ENCODE measurements at places on chromosomes 4 and X.

- DNase-seq = no peak
These were observed 235.7 kb upstream of the LDB2 start for GRCh38 chr4:17134100-17134499.

- DNase-seq = no peak
These were observed 95.4 kb downstream of the SLC2A9 start for GRCh38 chr4:9925750-9926439.

DNA sequence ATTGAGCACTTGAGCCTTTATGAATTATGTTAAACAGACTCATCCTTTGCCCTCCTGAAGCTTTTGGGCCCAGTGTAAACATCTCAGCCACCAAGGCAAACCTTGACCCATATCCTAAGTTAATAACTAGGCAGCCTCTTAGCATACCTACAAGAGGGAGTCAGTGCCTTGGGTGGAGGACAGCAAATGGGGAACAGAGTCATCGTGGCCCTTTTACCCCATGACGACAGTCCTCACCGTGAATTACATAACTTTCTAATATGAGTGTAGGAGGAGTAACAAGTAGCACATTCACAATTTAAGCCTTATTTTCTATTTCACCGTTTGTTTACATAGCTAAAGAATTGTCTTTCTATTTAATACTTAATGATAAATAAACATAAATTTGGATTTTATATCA, 16.8 kb downstream of the CLDN22 start:
- DNase-seq = no peak

DNA sequence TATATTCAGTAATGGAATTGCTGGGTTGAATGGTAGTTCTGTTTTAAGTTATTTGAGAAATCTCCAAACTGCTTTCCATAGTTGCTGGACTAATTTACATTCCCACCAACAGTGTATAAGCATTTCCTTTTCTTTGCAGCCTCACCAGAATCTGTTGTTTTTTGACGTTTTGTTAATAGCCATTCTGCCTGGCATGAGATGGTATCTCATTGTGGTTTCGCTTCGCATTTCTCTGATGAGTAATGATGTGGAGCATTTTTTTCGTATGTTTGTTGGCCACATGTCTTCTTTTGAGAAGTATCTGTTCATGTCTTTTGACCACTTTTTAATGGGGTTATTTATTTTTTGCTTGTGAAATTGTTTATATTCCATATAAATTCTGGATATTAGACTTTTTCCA, 13.6 kb upstream of the MAGED4B start:
- peak; percentile 29 for DNase-seq

- DNase-seq = no peak
These were observed 96.5 kb downstream of the HMX1 start for GRCh38 chr4:8775121-8775520.

DNA sequence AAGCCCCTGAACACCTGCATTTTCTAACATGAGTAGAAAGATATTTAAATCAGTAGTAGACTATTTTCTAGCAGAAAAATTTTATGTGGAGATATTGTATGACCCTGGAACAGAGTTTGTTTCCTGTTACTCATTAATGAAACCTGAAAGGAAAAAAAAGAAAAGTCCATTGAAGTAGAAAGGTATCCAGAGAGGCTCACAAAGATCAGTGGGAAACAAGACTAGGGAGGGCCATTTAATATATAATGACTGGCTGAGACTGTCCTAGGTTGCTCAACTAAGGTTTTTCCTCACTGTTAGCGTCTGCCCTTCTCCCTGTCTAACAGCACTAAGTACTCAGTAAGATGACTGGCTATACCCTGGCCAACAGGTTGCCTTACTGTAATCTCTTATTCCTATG, 788.6 kb downstream of the GLUD2 start:
- DNase-seq = no peak

GRCh38 chr4:81565142-81565870, 93.6 kb upstream of the RASGEF1B start:
- DNase-seq = peak; percentile 2

DNA sequence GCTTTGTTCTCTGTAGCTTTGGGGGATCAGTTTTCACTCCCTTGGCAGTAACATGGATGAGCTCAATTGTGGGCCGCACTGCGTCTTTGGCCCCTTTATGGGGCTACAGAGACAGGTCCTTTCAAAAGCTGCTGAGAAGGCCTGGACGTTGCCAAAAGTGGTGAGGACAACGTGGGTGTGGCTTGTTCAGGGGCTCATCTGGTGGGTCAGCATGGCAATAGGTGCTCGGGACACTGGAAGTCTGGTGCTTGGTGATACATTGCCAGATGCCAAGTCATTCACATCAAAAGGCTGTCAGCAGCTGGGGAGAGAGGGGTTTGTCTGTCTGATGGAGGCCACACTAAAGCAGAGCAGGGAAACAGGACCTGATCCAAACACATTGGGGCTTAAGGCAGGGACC, 149.8 kb upstream of the EOLA2 start:
- no peak for DNase-seq

GRCh38 chr4:77734928-77735327, 84.2 kb downstream of the CNOT6L start:
- DNase-seq = peak; percentile 78

GRCh38 chrX:38871129-38872029, 70.1 kb downstream of the MID1IP1 start:
- DNase-seq = no peak

- no peak for DNase-seq
These were observed 135.6 kb upstream of the MAD2L1 start for GRCh38 chr4:120202222-120202621.

- DNase-seq = no peak
These were observed 106.6 kb upstream of the ATP6AP2 start for GRCh38 chrX:40474205-40474626.

DNA sequence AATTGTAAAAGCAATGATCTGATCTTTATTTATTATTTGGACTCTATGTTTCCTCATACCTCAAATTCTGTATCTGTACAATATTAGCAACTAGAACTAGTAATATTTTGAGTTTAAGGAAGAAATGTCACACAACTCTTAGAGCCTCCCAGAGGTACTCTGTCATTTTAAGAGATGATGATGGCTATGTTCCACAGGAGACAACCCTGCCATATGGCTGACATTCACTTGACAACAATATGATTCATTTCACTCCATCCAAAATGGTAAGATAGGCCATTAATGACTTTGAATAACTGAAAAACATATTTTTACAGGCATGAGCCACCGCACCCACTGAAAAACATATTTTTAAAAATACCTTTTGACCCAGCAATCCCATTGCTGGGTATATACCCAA, 190.3 kb downstream of the MAML3 start:
- no peak for DNase-seq

DNA sequence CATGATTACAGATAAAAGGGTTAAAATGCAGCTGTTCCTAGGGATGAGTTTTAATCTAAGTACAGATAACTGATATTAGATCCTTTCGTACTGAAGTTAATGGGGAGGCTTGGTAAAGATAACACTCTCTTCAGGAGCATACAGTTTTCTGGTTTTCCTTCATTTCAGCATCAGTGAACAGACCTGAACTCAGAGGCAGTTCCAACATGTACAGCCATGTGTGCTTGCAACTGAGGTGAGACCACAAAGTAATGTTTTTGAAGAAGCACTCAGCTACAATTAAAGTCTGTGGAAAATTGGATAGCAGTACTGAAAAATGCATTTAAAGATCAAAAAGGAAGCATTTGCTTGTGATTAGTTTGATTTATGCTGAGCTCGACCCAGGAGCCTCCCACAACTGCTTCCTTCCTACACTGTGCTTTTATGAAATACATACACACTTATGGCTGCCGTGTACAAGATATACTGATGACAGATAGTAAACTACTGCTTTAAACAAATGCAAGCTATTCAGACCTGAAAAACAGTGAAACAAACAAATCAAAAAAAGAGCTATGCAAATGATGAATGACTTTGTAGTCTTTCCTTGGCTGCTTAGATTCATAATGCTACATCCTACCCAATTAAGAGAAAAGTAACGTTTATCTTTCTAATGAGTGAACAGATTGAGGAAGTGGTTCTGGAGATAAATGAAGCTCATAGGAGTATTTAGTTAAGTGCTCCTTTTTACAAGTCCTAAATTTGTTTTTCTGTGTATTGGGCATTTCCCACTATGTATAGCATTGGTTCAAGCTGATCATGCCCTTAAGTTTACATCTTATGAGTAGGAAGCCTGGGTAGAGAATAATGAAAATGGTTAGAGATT, 68.4 kb downstream of the PDLIM5 start:
- no peak for DNase-seq

DNA sequence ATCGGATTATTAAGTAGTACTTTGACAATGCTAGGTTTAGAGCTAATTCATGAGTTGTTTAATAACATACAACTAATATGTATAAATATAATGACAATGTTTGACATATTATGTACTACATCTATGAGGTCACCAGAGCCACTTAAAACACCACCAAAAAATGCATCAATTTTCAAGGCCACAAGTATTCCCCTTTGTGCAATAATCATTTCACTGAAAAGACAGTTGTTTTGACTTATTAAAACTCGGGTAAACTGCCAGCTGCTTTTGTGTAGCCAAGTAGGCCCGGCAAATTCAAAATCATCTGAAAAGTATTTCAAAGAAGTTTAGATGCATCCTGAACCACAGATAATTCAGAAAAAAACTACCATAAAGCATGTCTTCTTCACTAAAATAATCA, 48.7 kb downstream of the CLOCK start:
- no peak for DNase-seq

- DNase-seq = peak; percentile 45
These were observed 127.8 kb downstream of the UBE2K start for GRCh38 chr4:39825741-39826231.

Data from adipocyte (in vitro differentiated cells).